Activated gamma-delta T cell treated with anti-CD3 and anti-CD28 coated beads, Interleukin-2, amount 50 U/mL, for 16 hours (primary cell): ENCODE measurements at places on chromosomes 5 and 9.

GRCh38 chr9:117092582-117092981, 322.3 kb downstream of the ASTN2 start:
- no peak for DNase-seq

DNA sequence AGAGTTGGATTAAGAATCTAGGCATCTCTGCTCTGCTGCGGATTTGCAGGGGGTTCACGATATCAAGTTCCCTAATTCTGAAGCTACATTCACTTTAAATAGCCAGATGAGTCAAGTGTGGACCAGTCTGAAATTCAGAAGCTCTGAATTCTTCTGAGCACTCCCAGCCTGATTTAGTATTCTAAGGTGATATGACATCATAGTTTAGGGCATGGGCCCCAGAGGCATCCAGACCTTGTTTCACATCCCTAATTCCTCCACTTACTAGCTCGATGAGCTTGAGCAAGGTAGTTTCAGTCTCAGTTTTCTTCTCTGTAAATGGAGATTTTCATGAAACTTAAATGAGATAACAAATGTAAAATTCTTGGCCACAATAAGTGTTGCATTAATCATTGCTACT, 65.2 kb downstream of the TMEM167A start:
- no peak for DNase-seq

- no peak for DNase-seq
Observed at GRCh38 chr9:85089188-85089969, 419.9 kb downstream of the NTRK2 start.

DNA sequence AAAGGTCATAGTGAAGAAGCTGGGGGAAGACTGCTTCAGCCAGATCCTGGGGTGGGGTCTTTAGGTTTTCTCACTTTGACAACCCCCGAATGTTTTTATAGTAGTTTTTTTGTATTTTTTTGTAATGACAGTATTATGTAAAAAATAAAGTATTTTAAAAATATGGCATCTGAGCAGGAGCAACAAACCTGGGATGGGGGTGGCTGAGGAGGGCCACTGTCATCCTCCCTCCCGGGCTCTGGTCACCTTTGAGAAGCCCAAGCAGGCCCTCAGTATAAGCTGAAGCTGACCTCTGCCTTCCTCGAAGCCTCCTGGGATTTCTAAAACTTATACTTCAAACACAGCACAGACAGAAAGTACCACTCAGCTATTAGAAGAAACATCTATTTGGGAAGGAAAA, 8.7 kb downstream of the DNAJB5 start:
- no peak for DNase-seq

GRCh38 chr9:91256235-91256634, 105.5 kb downstream of the AUH start:
- no peak for DNase-seq
